EL (cell line): ENCODE measurements at places on chromosomes 12 and 14.

DNA sequence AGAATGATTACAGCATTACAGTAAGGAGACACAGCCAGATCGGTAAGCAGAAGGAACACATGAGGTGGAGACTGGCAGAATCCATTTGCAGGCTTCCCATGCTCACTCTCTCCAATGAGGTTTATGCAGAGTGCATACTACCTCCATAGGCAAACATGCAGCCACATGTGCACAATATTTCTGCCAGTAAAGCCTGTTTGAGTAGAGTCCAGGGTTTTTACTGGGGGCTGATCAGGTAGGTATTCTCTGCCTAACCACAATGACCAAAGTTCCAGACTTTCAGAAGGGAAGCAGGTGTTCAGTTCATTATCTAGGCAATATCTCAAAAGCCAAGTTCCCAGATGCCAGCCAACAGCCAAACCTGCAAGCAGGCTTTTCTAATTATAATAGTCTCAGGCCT is 31.1 kb downstream of the INTS13 start:
- no peak for DNase-seq

DNA sequence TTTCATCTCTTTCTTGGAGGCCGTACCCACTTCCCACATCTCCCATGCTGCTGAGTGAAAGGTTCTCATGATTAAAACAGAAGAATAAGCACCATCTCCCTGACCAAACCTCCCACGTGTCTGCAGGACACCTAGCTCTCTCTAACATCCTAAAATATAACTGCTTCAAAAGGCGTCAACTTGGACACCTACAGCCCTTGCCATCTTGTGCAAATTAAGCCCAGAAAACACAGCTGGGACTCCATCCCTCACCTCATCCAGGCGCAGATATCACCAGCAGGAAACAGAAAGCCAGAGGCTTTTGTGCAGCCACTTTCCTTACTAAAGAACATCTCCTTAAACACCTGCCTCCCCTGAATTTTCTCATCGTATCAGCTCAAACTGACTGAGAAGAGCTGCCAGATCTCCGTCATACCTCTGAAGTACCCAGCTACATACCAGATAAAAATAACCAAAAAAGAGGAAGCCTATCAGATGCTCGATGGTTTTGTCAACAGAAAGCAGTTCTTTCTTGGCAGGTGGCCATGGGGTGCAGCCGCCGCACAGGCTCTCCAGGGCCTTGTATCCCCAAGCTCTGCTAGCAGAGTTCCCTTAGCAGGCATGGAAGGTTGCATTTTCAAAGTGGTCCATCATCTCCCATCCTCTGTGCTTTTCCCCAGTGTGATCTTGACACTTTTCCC is 28.8 kb downstream of the MAP3K9 start:
- DNase-seq: no peak

GRCh38 chr12:4392223-4392742 is 12.8 kb upstream of the FGF23 start:
- DNase-seq: no peak

- DNase-seq: peak; percentile 17
These were observed 26.8 kb downstream of the AMN1 start for GRCh38 chr12:31702047-31702446.

- peak; percentile 55 for DNase-seq
These were observed 94.8 kb downstream of the LRP6 start for GRCh38 chr12:12171991-12172511.

- no peak for DNase-seq
These were observed 25.3 kb downstream of the EID3 start for GRCh38 chr12:104328790-104329189.

DNA sequence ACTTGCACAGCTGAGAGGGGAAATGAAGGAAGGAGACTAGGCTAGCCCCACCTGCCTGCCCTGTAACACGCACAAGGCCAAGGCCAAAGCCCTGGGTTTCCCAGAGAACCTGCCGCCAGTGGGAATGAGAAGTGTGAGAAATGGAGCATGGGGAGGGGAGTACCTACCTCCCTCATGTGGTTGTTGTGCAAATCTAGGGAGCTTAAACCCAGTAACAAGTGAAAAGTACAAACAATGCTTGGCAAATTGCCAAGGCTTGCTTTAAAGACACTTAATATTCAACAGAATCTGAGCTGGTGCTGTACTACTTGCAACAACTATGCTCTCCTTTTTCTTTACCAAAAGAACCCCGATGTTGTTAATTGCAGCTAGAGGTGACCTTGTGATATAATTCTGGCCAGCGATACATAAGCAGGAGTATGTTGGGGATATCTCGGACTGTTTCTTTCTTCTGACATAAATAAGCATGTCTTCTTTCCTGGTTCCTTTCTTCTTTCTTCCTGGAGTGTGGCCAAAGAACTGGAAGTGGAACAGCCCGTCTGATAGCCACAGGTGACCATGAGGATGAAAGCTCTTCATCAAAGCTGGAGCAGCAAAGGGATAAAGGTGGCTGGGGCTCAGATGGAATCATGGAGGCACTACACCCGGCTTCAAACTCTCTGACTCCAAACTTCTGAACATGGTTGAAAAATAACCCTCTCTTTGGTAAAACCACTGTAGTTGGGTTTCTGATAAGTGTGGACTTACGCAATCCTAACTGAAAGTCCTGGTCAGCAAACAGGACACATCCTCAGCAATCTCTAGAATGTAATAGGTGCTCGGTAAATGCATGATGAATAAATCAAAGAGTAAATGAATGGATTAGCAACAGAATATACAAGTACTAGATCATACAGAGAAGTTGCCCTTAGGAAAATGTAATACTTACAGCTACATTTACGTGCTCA is 207.9 kb downstream of the NUAK1 start:
- no peak for DNase-seq

DNA sequence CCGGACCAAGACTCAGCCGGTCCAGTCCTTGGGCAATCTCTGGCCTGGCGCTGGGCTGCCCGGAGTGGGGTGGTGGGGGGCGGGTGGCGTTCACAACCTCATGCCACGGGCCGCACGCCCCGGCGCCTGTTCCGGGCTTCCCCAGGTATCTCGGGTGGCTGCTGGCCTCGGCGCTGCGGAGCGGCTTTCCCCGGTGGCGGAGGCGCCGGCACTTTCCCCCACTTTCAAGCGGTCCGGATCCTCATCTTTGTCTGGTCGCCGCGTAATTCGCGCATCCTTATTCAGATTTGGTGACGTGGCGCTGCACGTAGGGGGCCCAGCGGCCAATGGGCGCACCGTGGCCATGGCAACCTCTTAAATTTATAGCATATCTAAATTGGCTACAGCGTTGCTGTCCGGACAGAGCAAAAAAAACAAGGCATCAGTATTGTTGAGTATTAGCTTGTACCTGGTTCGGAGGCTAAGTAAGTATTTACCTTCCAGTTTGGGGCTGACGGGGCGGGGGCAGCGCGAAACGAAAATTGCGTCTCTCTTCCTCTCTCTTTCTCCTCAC is at the start of gene LHX5:
Gene LHX5, minus strand, starts transcription at position 253 of the 553 bp plus-strand sequence. CDS start 373 bp downstream, outside the sequence.
- no peak for DNase-seq

GRCh38 chr14:50855558-50855957 is 16.3 kb upstream of the ABHD12B start:
- DNase-seq: peak; percentile 35
